ENCODE measurements at places on chromosomes 7 and 10.

DNA sequence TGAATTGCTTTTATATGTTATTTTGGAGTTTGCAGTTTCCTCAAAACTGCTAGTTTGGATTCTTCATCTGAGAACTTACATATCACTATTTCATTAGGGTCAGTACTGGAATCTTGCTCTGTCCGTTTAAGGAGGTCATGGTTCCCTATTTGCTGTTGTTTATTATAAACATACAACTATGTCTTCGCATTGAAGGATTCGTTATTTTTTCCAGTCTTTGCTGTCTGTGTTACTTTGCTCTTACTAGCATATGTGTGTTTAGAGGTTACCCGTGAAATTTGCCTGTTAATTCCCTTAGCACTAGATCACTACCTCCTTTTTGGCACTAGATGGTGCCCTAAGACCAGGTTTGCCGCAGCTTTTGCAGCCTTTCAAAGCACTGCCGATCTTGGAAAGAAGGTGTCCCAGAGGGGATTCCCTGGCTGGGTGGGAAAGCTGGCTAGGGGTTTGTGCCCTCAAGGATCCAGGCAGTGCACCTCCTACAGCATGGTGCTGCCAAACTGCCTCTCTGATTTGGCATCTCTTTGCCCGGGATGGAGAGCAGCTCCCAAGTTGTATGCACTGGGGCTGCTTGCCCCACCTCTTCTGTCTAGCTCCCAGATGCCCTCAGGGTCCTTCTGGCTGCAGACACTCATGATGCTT, 103.1 kb upstream of the APBB1IP start:
- DNase-seq: peak; percentile 90

DNA sequence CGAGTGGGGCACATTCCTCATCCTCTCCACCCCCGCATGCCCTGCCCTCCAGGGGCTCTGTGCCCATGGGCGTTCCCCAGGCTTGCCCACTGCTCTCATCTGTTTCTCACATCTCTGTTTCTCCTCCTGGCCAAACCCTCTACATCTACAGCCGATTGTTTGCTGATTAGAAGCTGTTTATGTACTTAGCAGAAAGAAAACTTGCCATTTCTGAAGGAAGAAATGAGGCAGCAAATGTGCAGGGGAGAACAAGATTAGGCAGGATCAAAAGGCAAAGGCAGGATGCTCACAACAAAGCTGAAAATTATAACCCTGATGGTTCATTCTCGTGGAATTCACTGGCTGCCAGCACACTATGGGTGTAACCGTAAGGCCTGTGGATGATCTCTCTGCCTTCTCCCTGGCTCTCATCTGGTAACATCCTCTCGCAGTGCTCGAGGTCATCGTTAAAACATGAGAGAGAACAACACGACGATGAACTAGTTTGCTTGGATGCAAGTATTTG, 111.6 kb upstream of the KLF14 start:
- no peak for DNase-seq

DNA sequence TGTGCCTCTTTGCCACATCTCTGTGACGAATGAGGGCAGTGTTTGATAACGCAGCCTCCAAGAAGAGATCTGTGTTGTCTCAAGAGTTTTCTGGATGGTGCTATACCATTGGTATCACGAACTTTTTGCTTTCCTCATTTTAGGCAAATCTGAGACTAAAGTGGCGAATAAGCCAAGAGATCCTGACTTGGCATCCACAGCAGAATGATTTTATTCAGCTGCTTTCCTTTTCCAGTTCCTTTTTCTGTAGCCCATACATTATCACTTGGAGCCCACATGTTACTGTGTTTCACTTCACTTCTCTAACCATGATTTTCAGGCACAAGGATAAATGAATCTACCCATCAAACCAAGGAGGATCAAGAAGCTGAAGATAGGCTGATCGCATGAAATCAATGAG, 177.9 kb upstream of the PTN start:
- no peak for DNase-seq

DNA sequence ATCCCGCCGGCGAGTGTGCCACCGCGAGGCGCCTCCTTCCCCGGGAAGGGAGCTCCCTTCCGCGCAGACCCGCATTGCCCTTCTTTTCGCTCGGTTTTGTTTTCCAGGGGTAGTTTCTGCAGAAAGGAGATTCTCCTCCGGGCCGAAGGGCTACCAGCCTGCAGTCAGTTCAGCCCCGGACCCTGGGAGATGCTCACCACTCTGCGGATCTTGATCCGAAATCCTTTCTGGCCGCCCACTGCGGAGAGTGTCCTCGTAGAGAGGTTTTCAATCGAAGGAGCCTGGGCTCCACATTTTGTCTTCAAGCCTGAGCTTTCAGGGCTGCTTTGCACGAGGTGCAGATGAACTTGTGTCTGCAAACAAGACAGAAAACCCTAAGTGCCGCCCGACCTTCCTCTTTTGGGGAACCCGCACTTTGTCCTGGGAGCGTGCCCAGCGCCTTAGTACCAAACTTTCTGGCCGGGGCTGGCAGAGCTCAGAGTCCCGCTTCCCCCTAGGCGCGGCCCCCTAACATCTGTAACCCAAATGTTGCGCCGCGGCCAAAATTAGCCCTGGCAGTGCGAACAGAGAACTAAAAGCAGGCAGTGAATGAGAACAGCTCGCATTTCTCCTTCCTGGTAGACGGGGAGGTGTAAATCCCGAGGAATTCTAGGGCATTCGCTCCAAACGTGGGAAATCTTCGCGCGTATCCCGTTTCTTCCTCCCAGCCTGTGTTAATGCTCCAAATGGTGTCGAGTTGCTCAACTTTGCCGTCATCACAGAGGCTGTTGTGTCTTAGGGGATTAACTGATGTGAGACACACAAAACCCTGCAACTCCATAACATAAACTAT, 6.7 kb upstream of the EN2 start:
- no peak for DNase-seq

DNA sequence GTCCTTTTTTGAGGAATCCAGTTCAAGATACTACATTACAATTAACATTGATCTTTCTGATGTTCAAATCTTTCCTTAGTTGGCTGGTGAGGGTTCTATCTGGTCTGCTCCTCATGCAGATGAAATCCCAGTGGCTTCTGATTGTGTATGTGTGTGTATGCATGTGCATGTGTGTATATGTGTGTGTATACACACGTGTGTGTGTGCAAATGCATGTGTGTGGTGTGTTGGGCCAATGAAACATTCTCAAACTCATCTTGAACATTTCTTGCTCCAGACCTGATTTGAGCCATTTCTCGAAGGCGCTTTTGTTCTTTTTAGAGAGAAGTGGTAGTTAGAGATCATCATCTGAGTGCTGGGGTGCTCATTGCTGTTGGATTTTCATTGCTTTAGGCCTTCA, 113.9 kb downstream of the GLRX3 start:
- no peak for DNase-seq

- peak; percentile 27 for DNase-seq
These were observed at the start of gene CC2D2B for GRCh38 chr10:95907456-95908253. Gene CC2D2B, plus strand, starts transcription at chr10:95907975. Its CDS starts 3,349 bp downstream, at chr10:95911324.

DNA sequence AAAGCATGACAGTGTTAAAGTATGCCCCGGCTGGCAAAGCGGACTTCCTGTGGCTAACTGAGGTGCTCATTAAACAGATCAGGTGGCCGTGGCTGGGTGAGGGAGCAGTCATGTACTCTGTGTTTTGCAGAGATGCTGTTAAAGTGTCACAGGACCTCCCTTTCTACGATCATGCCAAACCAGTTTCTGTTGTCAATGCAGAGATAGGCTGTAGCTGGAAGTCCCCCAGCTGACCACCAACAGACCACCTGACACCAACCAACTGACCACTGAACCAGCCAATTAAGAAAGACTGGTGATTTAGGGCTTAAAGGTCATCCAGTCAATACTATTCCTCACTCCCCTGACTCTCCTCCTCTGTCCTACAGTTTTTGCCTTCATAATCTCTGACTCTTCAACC, 431.1 kb upstream of the LRGUK start:
- DNase-seq: no peak

DNA sequence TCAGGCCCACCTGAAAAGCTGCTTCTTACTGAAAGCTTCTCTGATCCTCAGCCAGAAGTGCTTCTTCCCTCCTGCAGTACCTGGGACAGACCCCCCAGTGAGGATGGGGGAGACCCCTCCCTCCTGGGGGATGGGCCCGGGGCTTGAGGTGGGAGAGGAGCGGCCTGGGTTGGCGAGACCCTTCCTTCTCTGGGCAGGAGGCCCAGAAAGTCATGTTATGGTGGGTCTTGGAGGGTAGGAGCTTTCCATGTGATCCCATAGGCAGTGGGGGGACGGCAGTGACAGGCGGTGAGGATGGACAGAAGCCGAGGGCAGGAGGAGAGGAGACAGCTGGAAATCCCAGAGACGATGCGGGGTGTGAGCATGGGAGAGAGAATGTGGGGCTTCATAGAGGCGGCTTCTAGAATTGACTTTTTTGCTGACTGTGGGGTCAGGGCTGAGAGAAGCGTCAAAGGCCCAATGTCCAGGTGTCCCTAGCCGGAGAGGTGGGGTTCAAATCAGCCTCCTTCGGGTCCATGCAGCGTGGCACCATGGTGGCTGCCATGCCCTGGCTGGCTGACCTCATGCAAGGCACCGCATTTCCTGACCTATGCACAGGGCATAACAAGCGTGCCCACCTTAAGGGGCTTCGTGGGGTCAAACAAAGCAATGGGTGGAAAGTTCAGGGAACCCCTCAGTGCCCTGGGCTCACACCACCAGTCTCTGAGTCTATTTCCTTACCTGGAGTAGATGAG, 154.0 kb downstream of the UBE2H start:
- DNase-seq: no peak

DNA sequence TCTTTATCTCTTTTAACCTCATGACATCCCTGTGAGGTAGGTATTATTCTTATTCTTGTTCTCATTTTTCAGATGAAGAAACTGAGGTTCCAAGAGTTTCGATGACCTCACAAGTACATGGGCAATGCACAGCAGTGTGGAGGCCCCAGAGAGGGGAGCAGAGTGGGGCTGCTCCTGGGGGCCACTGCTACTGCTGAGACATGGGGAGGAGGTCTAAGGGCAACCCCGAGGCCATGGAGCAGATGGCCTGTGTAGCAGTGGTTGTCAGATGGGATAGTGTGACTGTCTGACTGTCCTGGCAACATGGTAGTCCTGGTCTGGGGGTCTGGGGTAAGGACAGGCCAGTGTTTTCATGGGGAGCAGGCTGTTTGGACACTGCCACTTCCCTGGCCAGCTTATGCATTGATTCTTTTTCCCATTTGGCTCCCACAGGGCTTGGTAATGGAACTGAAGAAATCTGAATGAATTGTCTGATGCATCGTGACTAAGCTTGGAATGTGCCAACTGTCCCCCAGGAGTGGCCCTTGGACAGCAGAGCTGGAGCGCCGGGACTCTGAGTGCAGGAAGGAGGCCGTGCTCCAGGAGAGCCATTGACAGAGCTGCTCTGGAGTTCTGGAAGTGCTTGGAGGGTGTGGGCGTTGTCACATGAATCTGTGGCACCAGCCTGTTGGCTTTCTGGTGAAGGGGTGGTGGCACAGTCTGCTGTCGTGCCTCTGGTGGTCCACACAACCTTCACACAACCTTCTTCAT, 40.9 kb downstream of the ADRA2A start:
- DNase-seq: no peak

- peak; percentile 75 for DNase-seq
These were observed 73.8 kb upstream of the SFMBT2 start for GRCh38 chr10:7484456-7485243.

- DNase-seq: no peak
These were observed 21.2 kb upstream of the SLC16A12 start for GRCh38 chr10:89556600-89556999.

All from OCI-LY7 (cell line).